Kidney capillary endothelial cell (primary cell): ENCODE measurements at places on chromosomes 6 and 20.

GRCh38 chr6:53171605-53172467, 23.2 kb upstream of the GCM1 start:
- peak; percentile 81 for DNase-seq

DNA sequence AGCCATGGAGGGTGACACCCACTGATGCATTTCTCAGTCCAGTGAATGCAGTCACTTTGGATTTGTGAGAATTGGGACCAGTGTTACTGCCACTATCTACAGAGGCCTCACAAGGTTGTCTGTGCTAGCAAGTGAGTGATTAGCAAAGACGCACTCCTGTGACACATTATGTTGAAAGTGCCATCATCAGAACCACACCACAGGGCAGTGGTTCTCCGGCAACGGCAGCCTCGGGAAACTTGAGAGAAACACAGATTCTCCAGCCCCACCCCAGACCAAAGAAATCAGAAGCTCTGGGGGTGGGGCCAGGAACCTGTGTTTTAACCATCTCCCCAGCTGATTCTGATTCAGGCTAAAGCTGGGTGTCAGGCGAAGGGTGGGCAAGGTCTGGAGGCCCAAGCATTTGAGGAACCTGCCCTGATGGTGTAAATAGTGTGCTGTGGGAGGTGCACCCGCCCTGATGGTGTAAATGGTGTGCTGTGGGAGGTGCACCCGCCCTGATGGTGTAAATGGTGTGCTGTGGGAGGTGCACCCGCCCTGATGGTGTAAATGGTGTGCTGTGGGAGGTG, 39.9 kb downstream of the TMEM242 start:
- no peak for DNase-seq

DNA sequence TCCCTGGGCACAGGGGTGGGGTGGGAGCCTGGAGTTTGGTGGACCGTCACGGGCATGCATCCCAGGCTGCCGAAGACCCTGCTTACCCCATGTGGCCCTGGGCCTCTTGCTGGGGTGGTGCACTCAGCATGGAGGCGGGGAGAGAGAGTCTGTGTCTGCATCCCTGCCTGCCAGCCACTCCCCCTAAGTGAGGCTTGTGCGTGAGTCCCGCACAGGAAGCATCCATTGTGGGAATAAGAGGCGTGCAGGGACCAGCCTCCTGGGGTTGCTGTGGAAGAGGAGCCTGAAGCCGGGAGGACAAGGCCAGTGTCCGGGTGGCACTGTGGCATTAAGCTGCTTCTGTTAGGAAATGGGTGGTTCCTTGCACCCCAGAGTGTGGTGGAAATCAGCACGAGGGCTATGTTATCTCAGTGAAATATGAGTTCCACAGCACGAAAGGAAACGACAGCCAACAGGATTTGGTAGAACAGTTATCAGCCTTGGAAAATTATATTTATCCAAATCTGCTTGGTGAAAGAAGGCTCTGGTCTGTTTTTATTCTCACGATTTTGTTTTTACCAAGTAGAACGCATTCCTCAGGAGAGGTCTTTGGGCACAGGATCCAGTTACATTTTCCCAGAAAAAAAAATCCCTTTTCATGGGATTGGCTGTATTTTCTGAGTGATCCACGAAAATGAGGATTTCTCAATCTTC, 35.7 kb downstream of the CDH4 start:
- DNase-seq = no peak

DNA sequence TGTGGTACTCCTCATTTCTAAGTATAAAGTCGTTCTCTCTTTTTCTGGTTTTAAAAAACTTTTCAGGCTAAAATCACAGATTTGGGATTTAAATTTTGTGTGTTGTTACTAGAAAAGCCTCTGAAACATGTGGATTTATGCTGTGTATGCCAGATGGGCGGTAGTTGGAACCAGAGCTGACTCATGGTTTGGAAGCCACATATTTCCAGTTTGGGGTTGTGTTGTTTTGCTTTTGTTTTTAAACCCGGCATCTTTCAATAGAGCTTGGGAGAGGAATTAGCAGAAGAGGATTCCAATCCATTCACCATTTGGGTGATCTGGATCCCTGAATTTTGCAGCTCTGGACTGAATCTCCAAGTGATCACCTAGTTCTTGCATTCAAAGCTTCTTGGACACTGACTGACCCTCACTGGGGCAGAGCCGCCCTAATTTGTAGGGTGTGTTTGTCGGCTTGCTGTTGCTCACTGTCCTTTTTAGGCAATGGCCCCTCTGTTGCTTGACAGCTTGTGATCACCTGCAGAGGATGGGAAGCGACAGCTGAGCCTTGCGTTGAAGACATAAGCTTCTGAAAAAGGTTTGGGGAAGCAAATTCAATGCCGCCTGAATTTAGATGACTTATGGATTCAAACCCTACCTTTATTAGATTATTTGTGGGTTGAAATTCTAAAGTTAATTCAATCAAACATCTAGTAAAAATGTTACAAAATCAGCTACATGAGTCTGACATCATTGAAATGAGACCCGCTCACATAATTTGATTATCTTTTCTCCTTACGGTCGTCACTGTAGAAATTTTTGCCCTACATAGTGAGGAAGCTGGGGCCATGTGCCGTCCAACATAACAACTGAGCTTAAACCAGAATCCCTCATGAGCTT, 79.9 kb upstream of the CD83 start:
- no peak for DNase-seq

DNA sequence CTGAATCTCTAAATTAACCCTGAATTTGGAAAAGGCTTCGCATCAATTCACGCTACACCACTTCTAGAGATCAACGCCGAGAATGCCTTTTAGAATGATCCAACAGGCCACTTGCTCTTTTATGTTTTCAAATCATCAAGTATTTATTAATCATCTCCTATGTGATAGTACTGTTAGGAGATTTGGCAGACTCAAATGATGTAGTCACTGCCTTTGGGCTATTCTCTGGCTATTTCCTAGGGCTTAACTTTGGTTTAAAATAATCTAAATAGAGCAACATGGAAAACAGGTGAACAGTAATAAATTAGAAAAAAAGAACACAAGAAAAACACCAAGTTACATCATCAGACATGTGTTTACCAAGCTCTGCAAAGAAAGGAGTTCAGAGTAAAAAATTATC, 140.3 kb downstream of the TENT5A start:
- DNase-seq = no peak
